Mesothelial cell of epicardium (in vitro differentiated cells): ENCODE measurements at places on chromosomes 7 and 10. TPM values are rescaled to one million over a fixed set of nuclear protein-coding genes. Genes with fewer than 3 reads are reported as not detected.

DNA sequence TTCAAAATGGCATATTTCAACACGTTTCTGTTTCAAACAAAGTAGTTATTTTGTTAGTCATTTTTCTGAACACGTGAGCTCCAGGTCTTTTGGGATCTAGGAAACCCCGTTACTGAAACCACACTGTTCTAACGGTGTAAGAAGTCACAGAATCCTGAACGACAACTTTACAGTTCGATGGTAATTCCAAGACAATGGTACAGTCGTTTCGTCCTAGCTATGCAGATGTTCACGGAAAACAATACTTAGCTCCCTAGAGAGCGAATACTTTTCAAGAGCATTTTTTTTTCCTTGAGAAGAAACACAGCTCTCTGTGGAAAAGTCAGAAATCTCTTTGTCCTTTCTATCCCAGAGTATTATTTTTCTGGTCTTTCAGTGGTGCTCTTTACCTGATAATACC is 254.1 kb downstream of the ADARB2 start:
- DNase-seq: no peak

GRCh38 chr7:121623130-121623872 is 227.2 kb upstream of the FAM3C start:
- no peak for DNase-seq

The LIPN gene
- total RNA-seq: not detected in 3 replicates

The VPS50 gene
- total RNA-seq: 22.3 to 29.6 TPM (median 26.8 TPM) in 3 replicates

DNA sequence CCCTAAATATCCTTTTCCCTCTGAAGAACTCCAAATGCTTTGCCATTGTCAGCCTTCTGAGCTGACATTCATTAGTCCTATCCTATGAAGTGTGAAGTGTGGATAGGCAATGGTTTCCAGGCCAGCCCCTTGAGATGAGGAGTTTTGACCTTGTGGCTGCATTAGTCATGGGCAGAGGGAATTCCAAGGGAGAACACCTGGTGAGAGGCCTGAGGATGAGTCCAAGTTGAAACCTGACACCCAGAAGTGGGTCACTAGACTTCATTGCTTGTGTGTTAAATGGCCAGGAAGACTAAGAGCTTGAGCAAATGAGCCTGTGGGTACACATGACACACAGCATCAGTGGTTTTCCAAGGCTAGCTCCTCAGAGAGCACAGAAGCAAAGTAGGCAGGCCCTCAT is 260.8 kb downstream of the SKAP2 start:
- no peak for DNase-seq

DNA sequence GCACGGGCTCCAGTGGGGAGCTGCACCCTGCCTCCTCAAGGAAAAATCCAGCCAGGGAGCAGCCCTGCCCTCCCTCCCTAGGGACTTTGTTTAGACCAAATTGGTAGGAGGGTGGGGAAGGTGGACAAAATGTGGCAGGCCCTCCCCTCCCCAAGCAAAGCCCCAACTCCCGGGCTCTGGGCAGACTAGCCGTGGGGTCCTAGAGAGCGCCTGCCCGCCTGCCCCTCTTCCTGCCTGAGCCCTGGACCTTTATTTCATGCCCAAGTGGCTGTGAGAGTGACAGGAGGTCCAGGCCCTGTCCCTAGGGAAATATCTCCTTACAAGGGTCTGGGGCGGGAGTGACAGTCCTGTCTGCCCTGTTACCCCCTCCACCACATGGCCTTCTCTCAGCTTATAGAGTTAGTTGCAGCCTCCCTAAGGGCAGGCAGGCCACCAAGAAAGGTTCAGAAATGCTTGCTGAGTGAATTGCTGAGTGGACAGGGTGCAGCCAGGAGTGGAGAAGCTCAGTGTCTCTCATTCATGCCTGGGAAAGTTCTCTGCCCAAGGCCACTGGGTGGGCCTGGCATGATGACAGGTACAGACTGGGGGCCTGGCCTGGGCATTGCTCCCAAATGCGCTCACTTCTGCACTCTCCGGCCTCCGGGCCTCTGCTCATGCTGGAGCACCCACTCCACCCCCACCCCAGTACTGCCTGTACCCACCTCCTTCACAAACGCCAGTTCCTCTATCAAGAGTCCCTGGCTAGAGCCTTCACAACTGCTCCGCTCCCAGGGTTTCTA is 25.2 kb downstream of the DNAJB12 start:
- no peak for DNase-seq

DNA sequence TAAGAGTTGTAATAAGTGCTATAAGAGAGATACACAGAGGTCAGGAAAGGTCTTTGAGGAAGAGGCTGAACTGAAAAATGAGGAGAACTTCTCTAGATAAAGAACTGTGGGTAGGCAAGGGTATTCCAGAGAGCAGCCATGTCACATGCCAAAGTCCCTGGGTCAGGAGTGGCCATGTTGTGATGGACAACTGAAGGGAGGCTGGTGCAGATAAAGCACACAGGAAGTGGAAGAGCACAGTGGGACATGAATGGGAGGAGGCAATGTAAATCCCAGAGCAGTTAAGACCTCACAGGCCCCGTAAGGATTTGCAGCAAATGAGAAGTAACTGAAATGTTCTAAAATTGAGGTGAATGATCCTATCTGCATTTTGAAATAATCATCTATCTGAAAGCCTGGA is 37.2 kb downstream of the IMMP2L start:
- no peak for DNase-seq

The TDRD1 gene
- total RNA-seq: not detected in 3 replicates

DNA sequence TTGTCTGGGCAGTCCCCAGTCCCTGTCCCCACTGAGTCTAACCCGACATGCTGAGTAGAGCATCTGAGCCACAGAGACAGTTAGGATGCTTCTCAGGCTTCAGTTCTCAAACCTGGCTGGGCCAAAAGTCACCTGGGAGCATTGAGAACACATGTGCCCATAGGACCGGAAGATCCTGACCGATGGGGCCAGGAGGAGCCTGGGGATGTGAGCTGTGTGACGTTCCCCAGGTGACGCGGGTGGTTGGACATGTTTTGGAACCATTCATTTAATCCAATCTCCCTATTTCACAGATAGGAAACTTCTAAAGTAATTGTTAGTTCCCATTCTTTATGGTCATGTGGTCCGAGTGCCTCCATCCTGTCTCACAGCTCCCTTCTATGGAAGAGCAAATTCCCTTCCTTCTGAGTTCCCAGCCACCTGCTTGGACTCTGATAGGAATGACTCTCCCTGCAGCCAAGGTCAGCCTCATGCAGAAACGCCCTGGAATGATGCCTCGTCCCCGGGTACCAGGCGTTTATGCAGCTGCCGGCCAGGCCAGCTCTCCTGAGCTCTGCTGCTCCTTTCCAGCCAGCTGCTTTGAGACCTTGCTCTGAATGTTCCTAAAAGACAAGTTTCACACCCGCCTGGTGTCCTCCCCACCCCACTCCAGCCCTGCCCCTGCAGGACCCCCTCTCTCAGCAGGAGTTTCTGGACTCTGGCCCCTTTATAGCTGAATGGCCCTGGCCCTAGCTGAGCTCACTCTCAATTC is 166.5 kb upstream of the RHEB start:
- no peak for DNase-seq

The CNTNAP2 gene
- total RNA-seq: 3.9 to 4.5 TPM (median 4.2 TPM) in 3 replicates

- no peak for DNase-seq
Measured at GRCh38 chr7:156781972-156782371, 111.0 kb downstream of the LMBR1 start.

The KEL gene
- total RNA-seq: 1.9 to 4.2 TPM (median 2.3 TPM) in 3 replicates

The ACSM6 gene
- not detected in 3 replicates for total RNA-seq

- DNase-seq: no peak
Measured at GRCh38 chr10:5644930-5645329, 21.5 kb downstream of the ASB13 start.

DNA sequence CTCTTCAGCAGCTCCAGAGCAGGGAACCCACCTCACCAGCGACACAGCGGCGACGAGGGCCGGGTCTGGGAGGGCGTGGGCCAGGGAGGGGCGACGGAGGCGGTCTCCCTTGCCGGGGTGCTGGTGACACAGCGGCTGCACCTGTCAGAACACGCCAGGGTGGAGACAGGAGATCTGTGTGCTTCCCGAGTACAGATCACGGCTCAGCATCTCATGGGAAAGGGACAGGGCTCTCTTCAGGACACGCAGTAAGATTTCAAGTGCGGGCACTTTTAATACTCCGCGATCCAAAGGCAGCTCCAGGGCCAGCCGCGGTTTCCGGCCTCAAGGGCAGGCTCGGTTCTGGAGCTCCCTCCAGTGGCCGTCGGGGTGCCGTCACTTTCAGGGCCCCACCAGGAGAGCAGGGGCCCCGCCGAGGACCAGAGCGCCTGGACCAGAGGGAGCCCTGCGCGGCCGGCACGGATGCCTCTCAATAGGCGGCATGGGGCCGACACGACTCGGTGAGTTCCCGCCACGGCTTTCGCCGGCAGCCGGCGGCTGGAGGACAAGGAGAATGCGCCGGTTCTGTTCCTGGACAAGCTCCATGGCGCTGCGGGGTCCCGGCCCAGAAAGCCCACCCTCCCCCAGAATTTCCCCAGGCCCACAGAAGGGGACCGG is 21.4 kb downstream of the GPR146 start:
- peak; percentile 62 for DNase-seq

The TAC1 gene
- total RNA-seq: 0.36 to 0.63 TPM in 2 of 3 replicates, not detected in the other

The METTL27 gene
- 7.9 to 11.4 TPM (median 8.7 TPM) in 3 replicates for total RNA-seq

DNA sequence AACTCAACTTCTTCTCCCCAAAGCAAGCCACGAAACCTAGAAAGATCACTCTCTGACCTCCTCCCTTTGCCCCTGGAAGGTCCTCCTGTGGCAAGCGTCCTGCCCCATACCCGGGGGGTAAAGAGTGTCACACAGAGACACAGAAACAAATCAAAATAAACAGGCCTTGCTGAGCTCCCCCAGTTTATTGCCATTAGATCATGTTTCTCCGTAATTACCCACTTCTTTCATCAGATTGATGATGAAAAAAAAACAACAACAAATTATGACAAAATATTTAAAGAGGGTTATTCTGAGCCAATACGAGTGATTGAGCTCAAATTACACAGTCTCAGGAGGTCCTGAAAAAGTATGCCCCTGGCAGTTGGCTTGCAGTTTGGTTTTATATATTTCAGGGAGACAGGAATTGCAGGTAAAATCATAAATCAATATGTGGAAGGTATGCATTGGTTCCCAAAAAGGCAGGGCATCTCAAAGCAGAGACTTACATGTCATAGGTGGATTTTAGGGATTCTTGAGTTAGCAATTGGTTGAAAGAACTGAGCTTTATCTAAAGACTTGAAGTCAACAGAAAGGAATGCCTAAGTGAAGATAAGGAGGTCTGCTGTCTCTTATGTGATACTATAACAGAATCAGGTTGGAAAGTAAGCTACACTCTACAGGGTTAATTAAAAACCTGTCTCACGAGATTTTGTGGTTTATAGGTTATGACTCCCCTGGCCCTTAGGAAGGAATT is 86.2 kb downstream of the APBB1IP start:
- no peak for DNase-seq

GRCh38 chr7:88758381-88759229 is 895 bp upstream of the ZNF804B start:
- DNase-seq: no peak

The CLRN3 gene
- total RNA-seq: not detected in 3 replicates

GRCh38 chr10:102817175-102817574 is 20.0 kb downstream of the CYP17A1 start:
- DNase-seq: no peak

DNA sequence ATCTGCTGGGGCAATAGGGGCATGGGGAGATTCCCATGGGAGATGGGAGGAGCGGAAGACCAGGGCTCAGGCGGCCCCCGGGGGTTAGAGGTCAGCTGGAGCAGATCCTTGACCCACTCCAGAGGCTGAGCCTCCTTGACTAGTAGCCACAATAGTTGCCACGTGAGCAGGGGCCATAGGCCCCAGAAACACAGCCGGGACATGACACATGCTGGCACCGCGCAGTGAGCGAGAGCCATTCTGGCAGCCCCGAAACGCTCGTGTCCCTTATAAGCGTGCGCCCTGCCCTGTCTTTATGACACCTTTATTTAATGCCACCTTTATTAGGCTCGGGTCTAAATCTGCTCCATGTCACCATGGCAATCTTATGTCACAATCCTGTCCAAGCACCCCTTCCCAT is 11.0 kb upstream of the ACBD5 start:
- DNase-seq: no peak

- peak; percentile 34 for DNase-seq
Measured at GRCh38 chr7:156232931-156233705, 407.5 kb upstream of the RNF32 start.

GRCh38 chr7:44136731-44137130 is 4.4 kb downstream of the MYL7 start:
- DNase-seq: no peak

- no peak for DNase-seq
Measured at GRCh38 chr10:79984851-79985250, 35.9 kb upstream of the SFTPD start.

The DUSP5 gene
- 14.8 to 16.0 TPM (median 16.0 TPM) in 3 replicates for total RNA-seq

GRCh38 chr7:72278550-72278949 is 133.6 kb downstream of the CALN1 start:
- no peak for DNase-seq

DNA sequence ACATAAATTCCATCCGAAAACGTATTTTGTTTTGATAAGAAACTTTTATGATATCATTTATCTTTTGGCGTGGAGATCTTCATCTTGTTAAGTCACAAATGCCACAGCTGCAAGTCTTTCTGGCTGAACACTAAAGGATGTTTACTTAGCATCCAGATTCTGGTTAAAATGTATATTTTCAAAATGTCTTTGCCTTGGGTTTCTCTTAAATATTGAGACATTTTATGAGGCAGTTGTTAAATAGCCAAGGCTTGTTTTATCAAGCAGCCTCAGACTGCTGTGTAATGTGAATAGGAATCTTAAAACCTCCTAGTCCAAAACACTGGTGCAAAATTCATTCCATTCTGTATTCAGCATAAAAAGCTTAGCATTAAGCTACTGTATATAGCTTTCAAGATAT is 136.3 kb upstream of the FZD1 start:
- no peak for DNase-seq

DNA sequence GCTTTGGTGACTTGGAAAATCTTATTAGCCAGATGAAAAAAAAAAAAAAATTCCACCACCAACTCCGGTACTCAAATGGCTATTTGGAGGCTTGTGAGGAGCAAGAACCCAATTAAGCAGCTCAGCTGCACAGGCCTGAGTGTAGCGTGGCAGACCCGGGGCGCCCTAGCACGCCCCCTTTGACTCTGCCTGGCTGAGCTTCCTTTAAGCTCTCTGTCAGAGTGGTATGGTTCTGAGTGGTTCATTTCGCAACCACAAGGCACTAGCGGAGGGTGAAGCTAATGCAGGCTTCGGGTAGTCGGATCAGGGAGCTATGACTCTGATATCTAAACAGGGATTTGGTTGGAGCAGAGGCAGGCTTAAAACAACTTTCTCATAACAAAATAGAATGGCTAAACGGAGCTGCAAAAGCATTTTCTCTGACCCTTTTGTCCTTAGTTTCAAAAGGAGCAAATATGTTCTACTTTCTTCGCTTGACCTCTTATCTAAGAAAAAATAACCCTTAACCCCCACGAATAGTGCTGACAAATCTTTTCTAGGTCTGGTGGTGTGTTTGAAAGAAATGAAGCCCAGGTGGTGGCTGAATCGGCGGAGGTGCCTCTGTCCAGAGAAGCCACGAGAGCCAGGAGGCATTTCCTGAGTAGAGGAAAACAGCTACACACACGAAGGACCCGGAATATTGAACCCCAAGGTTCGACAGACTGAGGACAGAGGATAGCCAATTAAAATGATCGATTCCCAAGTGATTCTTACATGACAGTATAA is 285.4 kb upstream of the GLI3 start:
- DNase-seq: no peak
